Ureter (tissue), 1 donor: ENCODE measurements at places on chromosomes 2 and 18. TPM values are rescaled to one million over a fixed set of nuclear protein-coding genes. Genes with fewer than 3 reads are reported as not detected.

GRCh38 chr2:120547662-120548061 lies 188.0 kb upstream of the GLI2 start:
- no peak for DNase-seq

GRCh38 chr18:3478262-3478978 lies 28.4 kb downstream of the TGIF1 start:
- DNase-seq, result no peak

The CREG2 gene
- 1.8 TPM for total RNA-seq

GRCh38 chr2:201158111-201158929 lies 24.6 kb upstream of the CASP10 start:
- no peak for DNase-seq

DNA sequence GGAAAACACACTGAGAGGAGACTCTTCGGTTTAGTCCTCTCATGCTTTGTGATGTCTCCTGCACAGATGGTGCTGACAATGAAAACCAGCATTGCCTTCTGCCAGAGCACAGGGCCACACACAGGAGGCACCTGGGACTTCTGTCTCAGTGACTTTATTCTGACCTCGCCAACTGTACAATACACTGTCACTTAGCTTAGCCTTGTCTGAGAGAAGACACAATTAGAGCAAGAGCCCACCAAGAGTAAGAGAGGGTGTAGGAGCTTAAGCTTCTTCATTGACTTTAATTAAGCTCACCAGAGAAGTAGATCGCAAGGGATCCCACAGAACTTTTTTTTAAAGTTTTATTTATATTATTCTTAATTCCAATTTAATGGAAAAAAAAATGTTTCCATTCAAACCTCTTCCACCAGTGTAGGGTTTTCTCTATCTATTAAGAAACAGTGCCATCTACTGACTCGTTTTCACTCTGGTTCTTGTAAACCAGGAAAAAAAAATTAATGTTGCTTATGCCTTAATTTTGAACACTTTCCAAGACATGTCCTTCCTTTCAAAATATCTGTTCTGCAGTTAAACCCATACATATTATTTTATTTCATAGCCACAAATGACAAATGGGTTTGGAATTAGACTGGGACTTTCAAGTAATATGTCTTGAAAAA lies 42.4 kb upstream of the DDX18 start:
- no peak for DNase-seq

DNA sequence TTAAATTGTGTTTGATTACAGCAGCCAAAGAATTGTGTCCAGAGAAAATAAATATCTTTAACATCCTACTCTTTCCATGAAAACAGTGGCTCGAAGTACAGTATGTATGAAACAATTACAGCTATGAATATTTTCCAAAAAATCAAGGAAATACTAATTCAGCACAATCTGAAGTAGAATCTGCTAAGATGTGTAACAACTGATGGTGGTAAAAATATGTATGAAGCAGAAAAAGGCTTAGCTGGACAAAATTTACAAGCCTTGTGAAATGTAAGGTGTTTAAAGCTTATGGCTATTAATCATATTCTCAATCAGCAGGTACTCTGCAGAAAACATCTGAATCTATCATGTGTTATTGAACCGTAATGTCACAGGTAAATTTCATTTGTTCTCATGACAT lies 16.6 kb downstream of the DYM start:
- no peak for DNase-seq
